ENCODE measurements at places on chromosomes 7 and 10. TPM values are rescaled to one million over a fixed set of nuclear protein-coding genes. Genes with fewer than 3 reads are reported as not detected.

Gene CCL24
- total RNA-seq: not detected

Gene DOCK4
- total RNA-seq: 5.6 TPM

Gene CTTNBP2
- total RNA-seq: 0.10 TPM

Gene TFPI2
- total RNA-seq: not detected

Gene HGF
- total RNA-seq: 2.7 TPM

Gene CCM2
- total RNA-seq: 35.7 TPM

Gene RALA
- total RNA-seq: 10.6 TPM

Gene SH3PXD2A
- 3.1 TPM for total RNA-seq

Gene LIPJ
- not detected for total RNA-seq

Gene EPO
- total RNA-seq: not detected

Gene CNNM1
- 0.21 TPM for total RNA-seq

Gene DRGX
- not detected for total RNA-seq

Gene TUBAL3
- total RNA-seq: not detected

Gene C10orf67
- 0.31 TPM for total RNA-seq

Gene PSD
- total RNA-seq: 4.1 TPM

Gene GARIN1A
- 0.52 TPM for total RNA-seq

Gene CPA2
- total RNA-seq: not detected

Gene GLI3
- total RNA-seq: 0.10 TPM

Gene LRRC18
- not detected for total RNA-seq

Gene ARHGEF35
- 1.2 TPM for total RNA-seq

Gene EPHB6
- 8.3 TPM for total RNA-seq

Gene BAZ1B
- 52.2 TPM for total RNA-seq

Gene CREB5
- 17.8 TPM for total RNA-seq

Gene RAMP3
- 0.31 TPM for total RNA-seq

Gene PDK4
- total RNA-seq: 1.2 TPM

Gene CLCN1
- 0.21 TPM for total RNA-seq

Gene CALHM3
- not detected for total RNA-seq

Gene CYP17A1
- not detected for total RNA-seq

Gene NAT16
- not detected for total RNA-seq

Gene FAM131B
- 0.84 TPM for total RNA-seq

Gene PIK3CG
- 81.3 TPM for total RNA-seq

Gene CADPS2
- not detected for total RNA-seq

Gene CHST15
- 23.9 TPM for total RNA-seq

Gene CPXM2
- not detected for total RNA-seq

Gene ATAD1
- 63.8 TPM for total RNA-seq

Gene ELFN1
- total RNA-seq: under 0.01 TPM

Gene THSD7A
- total RNA-seq: 0.10 TPM

Gene CHN2
- total RNA-seq: 9.9 TPM

Gene ANXA11
- total RNA-seq: 61.6 TPM

Gene LGI1
- 0.21 TPM for total RNA-seq

Gene RELN
- under 0.01 TPM for total RNA-seq

Gene BICC1
- total RNA-seq: 0.21 TPM

Gene CYREN
- total RNA-seq: 24.8 TPM

Gene TMEM270
- total RNA-seq: not detected

Gene RAB19
- total RNA-seq: 1.5 TPM

Gene HOXA5
- 3.0 TPM for total RNA-seq

Gene ATG9B
- 3.6 TPM for total RNA-seq

Gene PDGFA
- total RNA-seq: 6.1 TPM
